Activated naive CD8-positive, alpha-beta T cell treated with anti-CD3 and anti-CD28 coated beads, Interleukin-2, amount 50 U/mL, for 16 hours (primary cell): ENCODE measurements at places on chromosomes 7 and 10.

GRCh38 chr7:127938588-127938987 is 92.6 kb downstream of the LRRC4 start:
- DNase-seq, result no peak

DNA sequence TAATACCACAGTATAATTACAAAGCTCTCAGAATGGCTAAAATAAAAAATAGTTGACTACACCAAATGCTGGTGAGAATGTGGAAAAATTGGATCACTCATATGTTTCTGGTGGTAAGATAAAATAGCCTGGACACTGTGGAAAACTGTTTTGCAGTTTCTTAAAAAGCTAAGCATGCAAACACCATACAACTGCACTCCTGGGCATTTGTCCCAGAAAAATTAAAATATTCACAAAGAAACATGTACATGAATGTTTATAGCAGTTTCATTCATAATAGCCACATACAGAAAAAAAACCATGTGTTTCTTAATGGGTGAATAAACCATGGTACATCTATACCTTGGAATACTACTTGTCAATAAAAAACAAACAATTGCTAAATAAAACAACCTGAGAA is 172.9 kb downstream of the AHR start:
- no peak for DNase-seq

DNA sequence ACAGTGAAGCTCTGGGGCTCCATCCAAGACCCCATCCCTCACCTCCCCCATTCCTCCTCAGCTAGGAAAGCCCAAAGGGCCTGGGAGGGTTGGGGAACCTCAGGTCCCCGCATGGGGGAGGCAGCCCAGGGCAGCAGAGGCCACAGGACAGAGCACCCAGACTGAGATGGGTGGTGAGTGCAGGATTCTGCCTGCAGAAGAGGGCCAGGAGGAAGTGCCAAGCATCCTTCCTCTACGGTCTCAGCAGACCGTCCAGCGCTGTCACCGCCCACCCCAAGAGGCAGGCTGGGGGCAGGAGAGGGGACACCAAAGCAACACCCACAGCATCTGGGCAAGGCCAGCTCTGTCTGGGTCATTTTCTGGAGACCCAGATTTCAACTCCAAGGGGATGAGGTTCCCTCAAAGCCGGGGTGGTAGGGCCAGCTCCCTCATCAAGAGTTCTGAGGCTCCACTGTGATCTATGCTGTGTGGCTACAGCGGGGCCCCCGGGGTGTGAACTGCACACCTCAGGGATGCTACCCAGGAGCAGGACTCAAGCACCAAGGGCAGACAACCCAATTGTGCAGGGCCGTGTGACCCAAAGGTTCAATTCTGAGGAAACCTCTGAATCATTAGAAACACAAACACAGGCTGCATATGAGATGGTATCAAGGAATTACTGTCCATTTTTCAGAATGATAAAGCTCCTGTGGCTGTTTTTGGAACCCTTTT is 46.8 kb downstream of the CAMK2B start:
- DNase-seq, result no peak

GRCh38 chr7:123030631-123031030 is 35.1 kb upstream of the TAS2R16 start:
- DNase-seq, result no peak

GRCh38 chr10:114100848-114101741 is 57.4 kb downstream of the ADRB1 start:
- DNase-seq, result no peak

DNA sequence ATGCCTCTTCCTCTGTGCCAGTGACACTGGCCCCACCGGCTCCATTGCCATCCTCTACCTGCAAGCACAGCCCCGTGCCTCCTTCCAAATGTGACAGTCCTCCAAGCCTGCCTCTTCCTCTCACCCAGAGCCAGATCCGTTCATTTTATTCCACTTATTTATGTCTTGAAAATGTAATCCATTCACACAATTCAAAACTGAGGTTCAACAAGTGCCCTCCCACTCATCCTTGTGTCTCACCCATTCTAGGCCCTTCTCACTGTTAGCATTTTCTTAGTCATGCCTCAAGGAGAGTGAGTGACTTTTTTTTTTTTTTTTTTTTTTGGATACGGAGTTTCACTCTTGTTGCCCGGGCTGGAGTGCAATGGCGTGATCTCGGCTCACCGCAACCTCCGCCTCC is 41.7 kb downstream of the FKBP6 start:
- no peak for DNase-seq

DNA sequence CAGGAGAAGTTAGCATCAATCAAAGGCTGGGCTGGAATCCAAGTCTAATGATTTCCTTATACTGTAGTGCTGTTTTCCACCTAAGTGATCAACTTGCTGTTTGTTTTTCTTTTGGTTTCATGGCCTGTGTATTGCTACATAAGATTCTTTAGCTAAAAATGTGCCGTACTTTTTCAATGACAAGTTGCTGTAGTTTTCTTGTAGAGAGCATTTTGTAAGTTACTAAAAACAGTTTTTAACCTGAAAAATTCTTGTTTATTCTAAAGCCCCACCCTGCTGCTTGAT is 1.3 kb downstream of the HELLS start:
- no peak for DNase-seq

DNA sequence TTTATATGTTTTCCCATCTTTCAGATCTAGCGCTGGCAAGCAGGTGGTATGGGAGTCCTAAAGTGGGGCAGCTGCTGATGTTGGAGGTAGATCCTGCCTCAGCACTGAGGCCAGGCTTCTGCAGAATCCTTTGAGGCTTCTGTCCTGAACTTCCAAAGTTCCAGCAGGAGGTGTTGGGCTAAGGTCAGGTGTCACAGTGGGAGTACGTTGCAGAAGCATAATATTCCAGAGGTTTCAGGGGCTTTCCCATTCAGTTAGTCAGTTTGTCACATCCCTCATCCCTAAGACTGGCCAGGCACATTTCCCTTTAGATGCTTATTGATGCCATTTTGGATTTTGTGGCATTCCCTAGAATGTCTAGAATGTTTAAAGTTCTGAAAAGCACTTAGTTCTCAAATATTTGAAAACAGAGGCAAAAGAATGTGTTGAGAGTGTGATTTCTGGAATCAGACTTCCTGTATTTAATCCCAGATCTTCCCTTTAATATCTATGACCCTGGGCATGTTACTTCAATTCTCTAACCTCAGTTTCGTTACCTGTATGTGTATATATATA is 319.1 kb upstream of the PHYHIPL start:
- no peak for DNase-seq

GRCh38 chr7:65953001-65953720 is 28.9 kb downstream of the GUSB start:
- DNase-seq, result no peak

GRCh38 chr10:104122225-104123107 is 495 bp downstream of the SFR1 start:
- DNase-seq, result no peak

DNA sequence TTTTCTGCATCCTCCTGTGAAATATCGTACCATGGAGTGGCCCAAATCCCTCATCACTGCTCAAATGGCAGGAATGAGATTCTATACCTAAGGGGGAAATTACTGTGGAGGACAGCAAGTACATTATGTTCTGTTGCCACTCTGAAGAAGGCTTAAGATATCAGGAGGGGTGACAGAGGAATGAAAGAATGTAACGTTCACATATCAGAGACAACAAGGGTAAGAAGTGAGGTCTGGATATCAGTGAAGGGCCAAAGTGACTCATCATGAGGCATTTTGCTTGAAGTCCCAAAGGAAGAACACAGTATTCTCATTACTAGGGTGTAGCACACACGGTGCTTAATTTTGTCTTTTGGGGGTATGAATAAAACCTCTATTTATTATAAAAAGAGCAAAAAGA is 71.5 kb upstream of the SLC13A1 start:
- no peak for DNase-seq

GRCh38 chr10:94571081-94571480 is 25.5 kb downstream of the HELLS start:
- DNase-seq, result no peak

GRCh38 chr10:66538371-66538770 is 387.5 kb upstream of the LRRTM3 start:
- DNase-seq, result no peak

DNA sequence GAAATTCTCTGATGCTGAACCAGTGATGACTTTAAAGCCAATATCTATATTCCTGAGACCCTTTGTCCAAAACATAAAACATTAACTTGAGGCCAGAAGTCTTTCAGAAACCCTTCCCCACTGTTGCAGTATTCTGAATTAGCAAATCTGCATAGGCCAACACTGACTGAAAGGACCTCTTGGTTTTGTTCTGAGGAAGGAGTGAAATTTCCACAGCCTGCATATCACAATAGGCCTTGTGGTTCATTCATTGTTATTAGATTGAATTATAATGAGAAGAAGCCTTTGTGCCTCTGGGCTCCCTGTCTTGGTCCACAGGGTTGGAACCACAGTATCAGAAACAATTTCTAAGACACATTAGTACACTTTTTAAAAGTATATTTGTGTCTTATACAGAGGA is 90.3 kb downstream of the CCNY start:
- no peak for DNase-seq

- DNase-seq, result no peak
These were observed 86.7 kb downstream of the EPDR1 start for GRCh38 chr7:38007096-38007495.

DNA sequence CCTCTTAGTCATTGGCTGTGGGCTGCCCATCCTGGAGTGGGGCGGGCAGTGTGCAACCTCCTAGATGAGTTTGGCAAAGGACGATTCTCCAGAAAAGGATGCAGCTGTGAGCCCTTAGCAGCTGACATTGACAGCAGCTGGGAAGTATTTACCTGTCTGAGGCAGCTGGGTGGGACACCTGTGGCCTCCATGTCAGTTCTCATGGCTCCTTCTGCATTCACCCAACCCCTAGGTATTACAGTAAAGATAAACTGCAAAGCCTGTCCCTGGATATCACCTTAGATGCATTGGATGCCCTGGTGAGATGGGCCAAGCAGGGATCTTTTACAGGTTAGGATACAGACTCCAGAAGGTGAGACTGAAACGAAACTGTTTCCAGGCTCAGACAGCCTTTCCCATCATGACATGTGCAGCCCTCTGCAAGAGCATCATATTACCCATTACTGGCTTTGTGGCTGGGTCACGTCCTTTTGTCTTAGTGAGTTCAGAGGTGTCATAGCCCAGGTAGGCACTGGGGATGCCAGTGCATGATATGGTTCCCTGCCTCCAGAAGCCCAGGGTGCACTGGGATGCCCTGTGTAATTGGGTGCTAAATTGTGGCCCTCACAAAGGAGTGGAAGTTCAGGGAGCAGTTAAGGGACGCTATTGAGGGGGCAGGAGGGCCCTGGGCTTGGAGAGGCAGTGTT is 28.9 kb downstream of the MINDY4 start:
- no peak for DNase-seq

DNA sequence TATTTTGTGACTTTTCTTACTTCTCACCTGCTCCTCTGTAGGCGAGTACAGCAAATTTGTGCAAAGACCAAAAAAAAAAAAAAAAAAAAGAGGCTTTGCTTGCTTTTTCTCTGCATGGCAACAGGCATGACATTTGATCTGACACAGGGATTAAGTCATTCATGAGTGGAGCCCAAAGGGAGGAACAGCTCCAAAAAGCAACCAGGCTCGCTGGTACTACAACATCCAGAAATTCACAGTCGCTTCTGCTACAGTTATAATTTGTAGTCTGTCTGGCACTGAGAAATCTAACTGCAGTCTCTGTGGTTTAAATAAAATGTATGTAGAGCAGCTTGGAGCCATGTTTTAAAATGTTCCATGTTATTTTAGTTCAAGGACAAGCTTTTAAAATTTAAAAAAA is 31.7 kb downstream of the MKX start:
- no peak for DNase-seq

- DNase-seq, result no peak
These were observed 67.4 kb downstream of the ERCC6 start for GRCh38 chr10:49471532-49471931.
